ENCODE measurements at places on chromosomes 11 and 22.

- peak; percentile 26 for DNase-seq
Measured at GRCh38 chr11:65496304-65497140, 2.3 kb upstream of the MALAT1 start.

DNA sequence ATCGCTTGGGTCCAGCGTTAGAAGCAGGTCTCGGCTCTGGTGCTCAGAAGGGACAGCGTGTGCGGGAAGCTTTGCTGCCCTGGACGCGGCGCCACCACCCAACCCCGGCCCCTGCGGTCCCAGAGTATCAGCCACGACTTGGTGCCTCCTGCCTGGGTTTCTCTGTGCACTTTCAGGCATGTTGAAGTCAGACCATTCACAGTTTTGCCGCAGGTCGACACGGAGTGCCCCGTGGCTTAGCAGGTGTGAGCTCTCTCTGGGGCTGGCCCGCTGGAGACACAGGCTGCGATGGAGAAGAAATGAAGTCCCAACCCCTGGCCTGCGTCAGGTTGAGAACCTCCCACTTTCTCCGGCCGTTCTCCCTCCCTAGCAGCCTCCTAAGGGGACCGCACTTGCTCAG, 494.5 kb downstream of the BRD1 start:
- no peak for DNase-seq

DNA sequence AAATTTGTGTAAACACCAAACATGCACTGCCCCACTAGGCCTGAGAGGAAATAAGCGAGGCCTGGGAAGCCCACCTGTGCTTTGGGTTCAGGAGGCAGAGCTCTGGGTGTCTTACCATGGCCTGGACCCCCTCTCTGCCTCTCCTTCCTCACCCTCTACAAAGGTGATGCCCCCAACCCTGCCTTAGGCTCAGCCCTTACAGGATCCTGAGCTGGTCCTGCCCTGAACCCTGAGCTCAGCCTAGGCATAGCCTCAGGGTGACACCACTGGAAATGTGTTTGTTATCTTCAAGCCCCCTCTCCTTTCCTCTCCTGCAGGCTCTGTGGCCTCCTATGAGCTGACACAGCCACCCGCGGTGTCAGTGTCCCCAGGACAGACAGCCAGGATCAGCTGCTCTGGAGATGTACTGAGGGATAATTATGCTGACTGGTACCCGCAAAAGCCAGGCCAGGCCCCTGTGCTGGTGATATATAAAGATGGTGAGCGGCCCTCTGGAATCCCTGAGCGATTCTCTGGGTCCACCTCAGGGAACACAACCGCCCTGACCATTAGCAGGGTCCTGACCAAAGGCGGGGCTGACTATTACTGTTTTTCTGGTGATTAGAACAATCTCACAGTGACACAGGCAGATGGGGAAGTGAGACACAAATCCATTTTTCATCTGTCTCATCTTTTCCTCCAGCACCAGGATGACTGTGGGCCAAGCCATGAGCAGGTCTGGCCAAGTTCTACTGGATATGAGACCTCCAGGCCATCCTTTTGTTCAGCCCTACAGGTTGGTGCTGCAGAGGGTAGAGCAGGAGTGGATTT, 117.8 kb downstream of the GGTLC2 start:
- no peak for DNase-seq

DNA sequence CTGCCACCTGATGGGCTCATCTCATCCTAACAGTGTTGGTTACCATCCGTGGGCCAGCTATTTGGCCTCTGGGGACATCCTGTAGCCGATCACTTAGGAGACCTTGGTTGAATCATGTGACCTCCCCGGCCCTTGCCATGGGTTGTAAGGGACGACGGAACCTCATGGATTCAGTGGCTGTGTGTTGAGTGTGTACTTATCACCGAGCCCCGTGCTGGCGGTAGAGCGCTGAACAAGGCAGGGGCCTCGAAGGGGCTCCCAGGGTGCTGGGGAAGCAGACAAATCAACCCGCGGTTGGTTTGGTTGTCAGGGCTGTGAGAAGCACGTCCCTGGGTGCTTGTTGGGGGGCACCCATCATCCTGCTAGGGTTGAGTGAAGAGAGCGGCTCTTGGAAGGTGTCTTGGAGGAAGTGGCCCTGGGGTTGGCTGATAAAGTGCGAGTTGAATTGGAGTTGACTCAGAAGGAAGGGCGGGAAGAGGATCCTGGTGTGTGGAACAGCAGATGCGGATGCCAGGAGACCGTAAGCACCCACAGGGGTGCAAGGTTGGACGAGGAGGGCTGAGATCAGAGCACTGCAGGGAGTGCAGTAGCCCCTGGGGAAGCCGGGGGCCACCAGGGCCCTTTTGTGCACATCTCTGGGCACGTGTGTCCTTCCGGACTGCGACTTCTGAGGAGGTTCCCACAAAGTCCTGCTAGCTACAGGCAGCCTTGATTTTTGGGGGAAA, 53.6 kb downstream of the MPPED1 start:
- no peak for DNase-seq

- DNase-seq = no peak
Measured at GRCh38 chr11:102280245-102280833, 36.9 kb upstream of the BIRC3 start.

DNA sequence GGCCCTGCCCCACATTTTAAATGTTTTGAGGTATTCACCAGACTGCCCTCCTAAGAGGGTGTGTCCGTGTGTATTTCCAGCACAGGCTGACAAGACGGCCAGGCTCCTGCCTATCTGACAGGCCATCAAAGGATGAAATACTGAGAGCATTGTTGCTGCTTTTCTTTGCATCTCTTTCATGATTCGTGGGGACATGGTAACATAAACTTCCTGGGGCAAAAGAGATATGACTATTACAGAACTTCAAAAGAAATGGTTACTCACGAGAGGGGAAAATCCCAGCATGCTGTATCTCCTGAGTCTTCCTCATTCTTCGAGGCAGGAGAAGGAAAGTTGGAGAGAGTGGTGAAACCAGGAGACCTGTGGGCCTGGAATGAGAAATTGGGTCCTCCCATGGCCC, 10.3 kb upstream of the BIK start:
- no peak for DNase-seq

GRCh38 chr11:71140206-71140919, 112.0 kb downstream of the SHANK2 start:
- no peak for DNase-seq

DNA sequence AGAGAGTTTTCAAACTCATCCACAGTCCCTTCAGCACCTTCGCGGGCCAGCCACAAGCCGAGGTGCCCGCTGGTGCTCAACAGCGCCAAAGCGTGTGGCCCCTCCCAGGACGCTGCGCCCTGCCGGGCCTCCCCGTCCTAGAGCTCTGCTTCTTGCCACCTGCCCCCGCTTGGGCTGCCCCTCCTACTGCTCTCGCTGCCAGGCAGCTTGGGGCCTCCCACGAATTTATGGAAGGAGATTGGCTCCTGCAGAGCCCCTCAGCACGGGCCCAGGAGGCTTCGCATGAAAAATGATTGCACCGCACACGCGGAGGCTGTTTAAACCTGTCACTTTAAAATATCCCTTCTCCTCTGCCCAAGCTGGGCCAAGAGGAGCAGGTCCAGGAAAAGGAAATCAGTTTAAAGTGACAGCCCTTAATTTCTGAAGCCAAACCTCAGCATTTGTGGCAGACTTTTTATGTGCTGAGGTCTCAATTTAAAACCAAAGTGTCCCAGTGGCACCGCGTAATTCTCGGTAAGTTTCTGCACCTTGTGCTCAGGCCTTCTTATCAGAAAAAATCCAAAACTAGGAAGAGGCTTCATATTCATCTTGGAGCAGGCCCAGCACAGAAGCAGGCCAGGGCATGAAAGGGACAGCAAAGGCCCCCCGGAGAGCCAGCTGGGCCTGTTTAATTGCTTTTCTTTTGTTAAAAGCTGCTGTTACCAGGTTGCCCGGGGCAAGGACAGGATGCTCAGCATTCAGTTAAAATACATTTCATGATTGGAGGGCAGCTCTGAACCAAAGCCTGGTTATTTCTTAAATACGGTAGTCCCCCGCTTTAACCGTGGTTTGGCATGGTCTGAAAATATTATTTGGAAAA, 303.6 kb downstream of the OPCML start:
- DNase-seq = no peak

DNA sequence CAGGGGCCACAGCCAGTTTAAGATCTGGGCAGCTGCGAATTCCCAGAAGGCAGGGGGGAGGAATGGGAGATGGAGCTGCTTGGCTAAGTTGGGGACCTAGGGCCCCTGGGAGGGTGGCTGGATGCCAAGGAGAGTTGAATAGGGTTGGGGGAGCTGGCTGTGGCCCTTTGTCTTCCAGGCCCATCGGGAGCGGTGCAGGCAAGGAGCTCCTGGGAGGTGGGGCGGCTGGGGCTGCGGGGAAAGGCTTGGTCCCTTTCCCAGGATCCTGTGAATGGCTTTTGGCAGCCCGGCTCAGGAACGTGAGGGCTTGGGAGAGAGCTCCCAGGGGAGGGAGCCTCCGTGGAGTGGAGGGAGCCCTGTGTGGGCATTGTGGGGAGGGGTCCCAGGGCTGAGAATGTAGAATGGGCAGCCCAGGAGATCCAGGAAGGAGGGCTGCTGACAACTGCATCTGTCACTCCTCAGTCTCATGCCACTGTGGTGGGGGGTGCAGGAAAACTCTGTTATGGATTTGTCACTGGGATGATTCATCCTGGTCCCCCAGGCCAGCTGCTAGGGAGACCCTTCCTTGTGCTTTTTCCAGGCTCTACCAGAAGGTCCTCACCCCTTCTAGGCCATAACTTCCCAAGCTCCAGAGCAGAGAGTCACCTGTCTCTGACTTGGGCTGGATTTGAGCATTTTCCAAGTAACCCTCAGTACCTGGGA, 6.0 kb downstream of the FREY1 start:
- no peak for DNase-seq

DNA sequence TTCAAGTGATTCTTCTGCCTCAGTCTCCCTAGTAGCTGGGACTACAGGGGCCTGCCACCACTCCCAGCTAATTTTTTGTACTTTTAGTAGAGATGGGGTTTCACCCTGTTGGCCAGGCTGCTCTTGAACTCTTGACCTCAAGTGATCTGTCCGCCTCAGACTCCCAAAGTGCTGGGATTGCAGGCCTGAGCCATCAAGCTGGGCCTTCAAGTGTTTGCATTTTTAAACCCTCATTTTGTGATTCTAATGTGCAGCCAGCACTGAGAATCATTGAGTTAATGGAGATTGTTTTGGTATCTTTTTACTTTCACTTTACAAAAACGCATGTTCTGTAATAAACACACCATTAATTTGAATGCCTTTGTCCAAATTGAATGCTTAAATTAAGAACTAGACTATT, 3.4 kb downstream of the TYR start:
- DNase-seq = no peak

GRCh38 chr11:45646275-45646927, 19.0 kb downstream of the CHST1 start:
- no peak for DNase-seq

GRCh38 chr11:34266090-34266912, 91.5 kb downstream of the ABTB2 start:
- no peak for DNase-seq

DNA sequence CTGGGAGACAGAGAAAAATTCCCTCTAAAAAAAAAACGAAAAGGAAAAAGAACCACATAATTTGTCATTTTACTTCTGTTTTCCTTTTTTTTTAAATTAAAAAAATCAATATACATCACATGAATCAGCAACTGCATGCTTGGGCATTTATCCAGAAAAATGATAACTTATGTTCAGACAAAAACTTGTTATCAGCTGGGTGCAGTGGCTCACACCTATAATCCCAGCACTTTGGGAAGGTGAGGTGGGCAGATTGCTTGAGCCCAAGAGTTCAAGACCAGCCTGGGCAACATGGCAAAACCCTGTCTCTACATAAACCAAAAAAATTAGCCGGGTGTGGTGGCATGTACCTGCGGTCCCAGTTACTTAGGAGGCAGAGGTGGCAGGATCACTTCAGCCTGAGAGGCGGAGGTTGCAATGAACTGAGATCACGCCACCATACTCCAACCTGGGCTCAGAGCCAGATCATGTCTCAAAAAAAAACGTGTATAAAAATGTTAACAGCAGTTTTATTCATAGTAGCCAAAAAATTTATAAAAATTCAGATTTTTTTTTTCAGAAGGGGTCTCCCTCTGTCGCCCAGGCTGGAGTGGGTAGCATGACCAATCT, 28.5 kb downstream of the AMBRA1 start:
- no peak for DNase-seq

GRCh38 chr11:94751218-94751609, 16.9 kb upstream of the AMOTL1 start:
- no peak for DNase-seq

DNA sequence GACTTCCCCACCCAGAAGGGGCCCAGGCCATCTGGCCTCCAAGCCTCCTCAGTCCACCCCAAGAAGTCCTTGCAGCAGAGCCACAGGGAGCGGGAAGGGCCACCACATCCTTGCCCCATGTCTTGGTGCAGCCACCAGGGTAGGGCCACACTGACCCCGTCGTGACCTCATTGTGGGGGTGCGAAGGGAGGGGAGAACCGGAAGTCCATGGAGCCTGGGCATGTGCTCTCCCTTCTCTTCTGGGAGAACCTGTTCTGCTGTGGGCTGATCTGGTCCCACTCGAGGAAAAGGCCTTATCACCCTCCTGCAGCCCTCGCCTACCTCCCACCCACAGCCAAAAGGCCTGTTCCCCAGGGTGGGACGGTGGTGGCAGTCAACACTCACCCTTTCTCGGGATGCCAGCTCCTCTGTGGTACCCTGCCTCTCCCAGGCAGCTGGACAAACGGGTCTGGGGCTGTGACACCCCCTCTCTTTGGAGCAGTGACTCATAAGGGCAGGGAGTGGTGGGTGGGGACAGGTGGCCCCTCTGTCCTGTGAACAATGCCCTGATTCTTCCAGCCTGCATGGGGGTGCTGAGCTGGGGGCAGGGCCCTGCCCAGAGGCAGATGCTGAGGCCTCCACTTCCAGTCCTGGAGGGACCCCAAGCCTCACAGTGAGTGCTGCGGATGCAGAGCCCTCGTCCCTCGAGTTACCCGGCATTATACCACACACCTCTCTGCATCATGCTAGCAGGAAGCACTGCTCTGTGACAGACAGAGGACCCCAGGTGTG, 14.6 kb upstream of the CTSD start:
- DNase-seq = no peak

GRCh38 chr22:46517255-46517761, 20.1 kb downstream of the CELSR1 start:
- DNase-seq = no peak

- DNase-seq = no peak
Measured at GRCh38 chr11:97738751-97739150, 1282.0 kb upstream of the CNTN5 start.

DNA sequence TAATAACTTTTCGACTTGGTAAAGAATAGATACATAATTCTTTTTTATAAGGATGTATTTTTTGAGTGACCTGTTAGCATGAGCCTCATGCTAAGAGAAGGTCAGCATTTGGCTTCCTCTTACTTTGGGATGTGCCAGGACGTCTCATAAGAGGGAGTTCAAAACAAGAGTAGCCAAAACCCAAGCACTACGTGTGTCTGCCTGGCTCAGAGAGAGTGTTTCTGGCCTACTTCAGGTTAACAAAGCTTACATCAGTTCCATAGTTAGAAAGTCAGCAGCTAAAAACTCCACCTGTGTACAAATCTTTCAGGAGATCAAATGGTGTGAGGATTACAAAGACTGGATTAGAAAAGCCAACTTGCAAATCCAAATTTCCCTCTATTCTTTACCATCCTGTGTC, 13.9 kb downstream of the SNX19 start:
- DNase-seq = no peak
